ENCODE measurements at places on chromosomes 1 and 21. TPM values are rescaled to one million over a fixed set of nuclear protein-coding genes. Genes with fewer than 3 reads are reported as not detected.
A peak's percentile ranks its signal among the peaks of the same experiment; 100 is the strongest.

GRCh38 chr1:191145834-191146233 is 668.2 kb upstream of the BRINP3 start:
- H3K4me3 ChIP-seq: no peak overlapping the region
- no peak overlapping the region for H3K27ac ChIP-seq
- no peaks in the 10 kb centered on the region for H3K4me1 ChIP-seq
- H3K36me3 ChIP-seq: no peaks in the 10 kb centered on the region
- DNase-seq: no peak

GRCh38 chr1:204445860-204446412 is 34.3 kb upstream of the PPP1R15B start:
- H3K4me1 ChIP-seq: peaks cover 11% of the 10 kb centered on the region
- H3K27me3 ChIP-seq: no peaks in the 10 kb centered on the region
- H3K4me3 ChIP-seq: no peak overlapping the region

- no peaks in the 10 kb centered on the region for H3K27me3 ChIP-seq
- H3K4me1 ChIP-seq: no peaks in the 10 kb centered on the region
- H3K36me3 ChIP-seq: no peaks in the 10 kb centered on the region
- DNase-seq: no peak
Measured at GRCh38 chr1:222084996-222085395, 343.1 kb upstream of the DUSP10 start.

GRCh38 chr1:75492011-75492410 is 118.9 kb downstream of the SLC44A5 start:
- no peaks in the 10 kb centered on the region for H3K4me1 ChIP-seq
- no peak for DNase-seq
- H3K27me3 ChIP-seq: no peaks in the 10 kb centered on the region

- H3K27ac ChIP-seq: no peak overlapping the region
- no peak overlapping the region for H3K4me3 ChIP-seq
- H3K27me3 ChIP-seq: no peaks in the 10 kb centered on the region
- no peaks in the 10 kb centered on the region for H3K4me1 ChIP-seq
Measured at GRCh38 chr21:45829668-45830067, 151.9 kb upstream of the COL6A1 start.

- H3K27me3 ChIP-seq: no peaks in the 10 kb centered on the region
- peaks cover 4% of the 10 kb centered on the region for H3K4me1 ChIP-seq
- H3K4me3 ChIP-seq: peak within 1 kb of the TSS; percentile 54
- peak within 1 kb of the TSS; percentile 86 for H3K27ac ChIP-seq
- DNase-seq: peak; percentile 61
Measured at GRCh38 chr1:163202833-163203451, at the start of gene RGS5. TSS of gene RGS5 (minus strand) at chr1:163202916. CDS start at chr1:163202835, 81 bp downstream.

DNA sequence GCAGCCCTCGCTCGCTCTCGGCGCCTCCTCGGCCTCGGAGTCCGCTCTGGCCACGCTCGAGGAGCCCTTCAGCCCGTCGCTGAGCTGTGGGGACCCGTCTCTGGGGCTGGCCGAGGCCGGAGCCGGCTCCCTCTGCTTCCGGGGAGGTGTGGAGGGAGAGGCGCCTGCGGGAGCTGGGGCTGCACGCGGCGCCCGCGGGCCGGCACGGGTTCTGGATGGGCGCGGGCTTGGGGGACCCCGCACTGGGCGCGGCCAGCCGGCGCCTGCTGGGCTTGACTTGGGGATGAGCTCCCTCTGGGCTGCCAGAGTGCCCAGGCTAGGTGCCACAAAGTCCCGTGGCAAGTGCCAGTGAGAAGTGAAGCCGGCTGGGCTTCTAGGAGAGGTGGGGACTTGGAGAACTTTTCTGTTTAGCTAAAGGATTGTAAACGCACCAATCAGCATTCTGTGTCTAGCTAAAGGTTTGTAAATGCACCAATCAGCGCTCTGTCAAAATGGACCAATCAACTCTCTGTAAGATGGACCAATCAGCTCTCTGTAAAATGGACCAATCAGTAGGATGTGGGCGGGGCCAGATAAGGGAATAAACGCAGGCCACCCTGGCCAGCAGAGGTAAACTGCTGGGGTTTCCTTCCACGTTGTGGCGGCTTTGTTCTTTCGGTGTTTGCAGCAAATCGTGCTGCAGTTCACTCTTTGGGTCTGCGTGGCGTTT is 20.2 kb downstream of the EXOC8 start:
- no peak overlapping the region for H3K27ac ChIP-seq
- H3K4me3 ChIP-seq: no peak overlapping the region
- no peak for DNase-seq
- no peaks in the 10 kb centered on the region for H3K36me3 ChIP-seq

GRCh38 chr21:29195981-29196669 is 65.7 kb downstream of the MAP3K7CL start:
- peaks cover 8% of the 10 kb centered on the region for H3K4me1 ChIP-seq
- H3K36me3 ChIP-seq: no peaks in the 10 kb centered on the region
- no peaks in the 10 kb centered on the region for H3K27me3 ChIP-seq

FMO4 gene
- total RNA-seq: 2.3 TPM

ICOSLG gene
- total RNA-seq: 6.7 TPM

S100A2 gene
- 2.0 TPM for total RNA-seq

ZBTB21 gene
- 17.8 TPM for total RNA-seq

CACHD1 gene
- total RNA-seq: 44.7 TPM

AIM2 gene
- 2.1 TPM for total RNA-seq

ARHGEF10L gene
- total RNA-seq: 39.6 TPM

All from H1 (cell line).